T-helper 9 cell (primary cell): ENCODE measurements at places on chromosomes 7 and 10.

DNA sequence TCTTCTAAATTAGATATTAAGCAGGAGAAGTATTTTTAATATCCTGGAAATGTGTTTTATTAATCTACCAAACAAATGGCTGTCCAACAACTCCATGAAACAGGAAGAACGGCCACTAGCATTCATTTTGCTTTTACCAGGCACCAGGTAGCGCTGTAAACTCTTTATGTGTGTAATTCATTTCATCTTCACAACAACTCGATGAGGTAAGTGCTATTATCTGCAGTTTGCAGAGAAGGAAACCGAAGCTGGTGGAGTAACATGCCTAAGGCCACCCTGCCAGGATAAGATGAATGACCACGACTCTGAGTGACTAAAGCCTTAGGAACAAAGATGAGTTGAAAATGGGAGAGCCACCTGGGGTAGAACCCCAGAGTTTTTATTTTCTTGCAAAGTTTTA is 101.2 kb downstream of the KIAA1217 start:
- DNase-seq, result no peak

DNA sequence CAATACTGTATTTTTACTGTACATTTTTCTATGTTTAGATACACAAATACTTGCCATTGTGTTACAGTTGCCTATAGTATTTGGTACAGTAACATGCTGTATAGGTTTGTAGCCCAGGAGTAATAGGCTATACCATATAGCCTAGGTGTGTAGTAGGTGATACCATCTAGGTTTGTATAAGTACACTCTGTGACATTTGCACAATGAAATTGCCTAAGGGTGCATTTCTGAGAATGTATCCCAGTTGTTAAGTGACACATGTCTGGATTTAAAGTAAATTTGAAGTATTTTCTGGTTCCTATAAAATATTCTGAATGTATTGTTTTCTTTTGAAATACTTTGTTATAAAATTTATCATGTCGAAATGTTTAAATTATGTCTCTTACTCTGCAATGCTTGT is 7.2 kb downstream of the CDK14 start:
- DNase-seq, result no peak

GRCh38 chr10:69836731-69837030 is 35.0 kb downstream of the COL13A1 start:
- no peak for DNase-seq

DNA sequence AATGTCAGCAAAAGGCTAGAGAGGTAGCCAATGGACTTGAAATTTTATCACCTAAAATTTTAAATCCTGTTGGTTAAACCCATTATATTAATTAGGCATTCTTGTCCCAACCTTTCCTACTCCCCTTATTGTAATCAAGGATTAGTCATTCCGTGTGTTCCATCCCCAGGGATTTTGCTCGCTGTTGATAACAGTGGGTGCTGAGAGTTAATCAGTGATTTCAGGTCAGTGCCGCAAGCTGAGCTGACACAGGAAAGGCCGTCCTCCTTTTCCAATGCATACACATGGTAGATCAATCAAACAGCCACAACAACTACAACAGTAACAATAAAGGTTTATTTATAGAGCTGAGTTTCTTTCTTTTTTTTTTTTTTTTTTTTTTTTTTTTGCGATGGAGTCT is 271.4 kb downstream of the ACTR3B start:
- no peak for DNase-seq

GRCh38 chr10:75450644-75451640 is 19.5 kb downstream of the LRMDA start:
- no peak for DNase-seq

DNA sequence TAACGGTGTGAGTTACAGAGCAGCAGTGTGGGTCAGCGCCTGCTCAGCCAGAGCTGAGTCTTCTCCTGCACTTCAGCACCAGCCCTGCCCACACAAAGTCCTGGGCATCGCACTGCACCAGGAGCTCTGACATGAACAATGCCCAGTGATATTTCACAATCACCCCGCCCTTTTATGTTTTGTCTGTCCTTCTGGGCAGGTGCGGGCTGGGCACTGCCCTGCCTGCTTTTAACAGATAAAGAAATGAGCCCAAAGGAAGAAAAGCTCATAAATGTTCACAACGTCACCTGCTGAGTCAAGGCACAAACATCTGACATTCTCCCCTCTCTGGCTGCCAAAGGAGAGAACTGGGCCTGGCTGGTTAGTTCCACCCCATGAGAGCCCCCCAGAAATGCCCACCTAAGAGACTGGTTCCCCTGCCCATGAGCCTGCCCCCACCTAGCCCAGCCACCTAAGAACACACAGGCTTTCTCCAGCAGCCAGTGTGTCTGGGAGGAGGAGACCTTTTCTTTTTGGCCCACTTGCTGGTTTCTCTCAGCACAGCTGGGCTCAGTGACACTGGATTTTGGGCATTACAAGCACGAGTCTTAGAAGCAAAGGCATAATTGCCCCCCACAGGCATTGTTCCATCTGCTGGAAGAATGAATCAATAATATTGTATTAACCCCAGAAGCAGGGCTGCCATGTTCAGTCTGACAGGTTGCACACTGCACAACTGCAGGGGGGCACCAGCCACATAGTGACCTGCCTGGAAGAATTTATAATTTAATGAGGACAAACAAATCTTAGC is 22.3 kb downstream of the CALML3 start:
- DNase-seq, result no peak

- no peak for DNase-seq
Measured at GRCh38 chr10:35643151-35644049, 1.3 kb upstream of the FZD8 start.

- no peak for DNase-seq
Measured at GRCh38 chr10:74300666-74301065, 149.6 kb downstream of the ADK start.

DNA sequence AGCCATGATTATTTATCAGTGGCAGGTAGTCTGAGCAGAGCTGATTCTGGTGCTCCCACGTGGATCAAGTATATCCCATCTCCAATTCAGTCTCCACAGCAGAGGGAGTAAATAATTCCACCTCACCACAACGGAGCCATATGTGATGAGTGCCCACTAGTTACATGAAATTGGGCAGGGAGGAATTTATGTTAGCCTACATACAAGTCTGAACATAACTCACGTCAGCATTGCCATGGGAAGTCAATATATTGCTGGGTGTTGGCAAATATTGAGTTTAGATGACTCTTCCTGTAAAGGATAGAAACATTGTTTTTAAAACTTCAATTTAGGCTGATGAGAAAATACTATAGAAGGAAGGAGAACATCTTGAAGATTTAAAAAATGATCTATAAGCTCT is 269.0 kb upstream of the BMPER start:
- DNase-seq, result no peak

DNA sequence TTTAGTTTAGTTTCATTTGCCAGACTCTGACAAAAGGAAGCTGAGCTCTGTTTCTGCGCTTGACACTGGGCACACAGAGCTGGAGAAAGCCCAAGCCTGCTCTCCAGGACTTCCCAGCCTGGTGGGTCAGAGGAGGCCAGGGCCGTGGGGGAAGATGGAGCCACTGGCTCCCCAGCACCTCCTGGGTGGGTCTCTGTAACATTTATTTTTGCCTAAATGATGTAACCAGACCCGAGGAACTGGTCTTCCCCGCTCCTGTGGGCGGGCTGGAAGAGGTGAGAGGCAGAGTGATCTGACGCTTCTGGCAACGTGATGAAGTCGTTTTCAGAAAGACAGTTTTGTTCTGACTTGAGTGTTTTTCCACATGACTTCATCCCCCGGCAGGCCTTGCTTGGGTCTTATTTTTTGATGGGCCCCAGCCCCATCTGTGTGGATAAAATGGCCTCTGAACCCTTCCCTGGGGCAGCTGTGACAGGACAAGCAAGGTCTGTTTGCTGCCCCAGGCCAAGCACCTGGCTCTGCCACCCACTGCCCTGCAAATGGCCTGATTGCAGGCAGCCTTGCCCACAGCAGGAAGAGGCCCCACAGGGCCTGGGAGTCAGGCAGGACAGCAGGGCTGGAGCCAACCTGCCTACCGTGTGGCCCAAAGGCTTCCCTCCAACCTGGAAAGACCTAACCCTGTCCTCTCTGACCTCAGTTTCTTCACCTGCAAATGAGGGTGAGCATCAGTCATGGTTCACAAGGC is 304.9 kb upstream of the ZMIZ1 start:
- DNase-seq, result no peak

DNA sequence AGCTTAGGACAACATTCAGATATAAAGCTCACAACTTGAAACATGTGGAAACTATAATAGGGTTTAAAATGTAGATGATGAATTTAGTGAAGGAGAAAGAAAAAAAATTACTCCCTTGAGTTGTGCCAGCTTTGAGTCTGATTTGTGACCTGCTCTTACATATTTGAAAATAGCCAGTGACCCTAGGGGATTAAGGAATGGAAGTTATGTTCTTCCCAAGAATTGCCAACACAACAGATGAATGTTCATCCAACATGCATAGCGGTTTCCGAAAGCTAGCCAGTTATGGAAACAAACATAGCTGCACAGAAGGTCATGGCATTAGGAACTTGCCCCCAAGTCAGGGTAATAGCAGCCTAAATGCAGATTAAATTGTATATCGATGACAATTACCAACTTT is 10.8 kb downstream of the TMEM196 start:
- no peak for DNase-seq

- DNase-seq, result no peak
Measured at GRCh38 chr10:27158421-27158820, 3.3 kb downstream of the MASTL start.

GRCh38 chr10:112767156-112767555 is 182.9 kb upstream of the TCF7L2 start:
- no peak for DNase-seq

GRCh38 chr7:112501801-112502503 is 21.2 kb downstream of the LSMEM1 start:
- DNase-seq, result no peak

- DNase-seq, result no peak
Measured at GRCh38 chr10:67539312-67539711, 156.7 kb downstream of the CTNNA3 start.

- DNase-seq, result no peak
Measured at GRCh38 chr10:3172081-3172445, 519 bp downstream of the PITRM1 start.

- no peak for DNase-seq
Measured at GRCh38 chr7:31796375-31796774, 109.4 kb downstream of the PPP1R17 start.

DNA sequence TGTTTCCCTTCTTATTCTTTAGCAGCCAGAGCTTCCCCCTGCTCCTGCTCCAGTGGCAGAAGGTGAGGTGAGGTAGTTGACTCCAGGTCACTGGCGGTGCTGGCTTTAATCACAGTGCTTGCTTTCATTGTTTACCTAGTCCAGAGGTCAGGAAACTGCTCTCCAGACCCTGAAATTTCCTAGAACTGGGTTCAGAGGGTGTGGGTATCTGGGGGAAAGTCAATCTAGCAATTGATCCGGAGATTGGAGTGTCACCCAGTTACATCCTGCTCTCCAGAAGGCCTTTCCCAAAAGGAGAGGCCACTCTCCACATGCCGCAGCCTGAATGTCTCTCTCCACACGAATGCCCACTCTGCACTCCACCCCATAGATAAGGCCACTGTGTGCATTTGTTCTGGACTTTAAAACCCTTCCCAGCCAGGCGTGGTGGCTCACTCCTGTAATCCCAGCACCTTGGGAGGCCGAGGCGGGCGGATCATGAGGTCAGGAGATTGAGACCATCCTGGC is 2.1 kb upstream of the MBL2 start:
- DNase-seq, result no peak

- no peak for DNase-seq
Measured at GRCh38 chr7:152341039-152341913, 94.5 kb downstream of the KMT2C start.

DNA sequence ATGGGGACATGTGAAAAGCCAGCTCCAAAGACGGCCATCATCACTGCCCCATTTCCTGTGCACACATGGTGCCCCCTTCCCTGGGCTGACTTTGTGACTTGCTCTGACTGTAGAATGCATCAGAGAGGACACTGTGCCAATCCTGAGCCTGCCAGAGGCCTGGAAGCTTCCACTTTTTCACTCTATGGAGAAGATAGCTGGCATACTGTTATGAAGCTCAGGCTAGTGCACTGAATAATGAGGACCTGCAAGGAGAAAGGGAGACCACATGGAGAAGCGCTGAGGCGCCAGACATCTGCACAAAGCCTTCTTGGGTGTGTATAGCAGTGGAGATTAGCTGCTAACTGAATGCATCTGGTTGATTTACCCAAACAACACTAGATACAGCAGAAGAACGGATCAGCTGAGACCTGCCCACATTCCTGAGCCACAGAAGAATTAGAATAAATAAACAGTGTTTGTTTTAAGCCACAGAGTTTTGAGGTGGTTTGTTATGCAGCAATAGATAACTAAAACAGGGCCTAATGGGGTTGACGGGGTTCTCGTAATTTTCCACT is 58.9 kb upstream of the C10orf90 start:
- DNase-seq, result no peak
